ENCODE measurements at places on chromosomes 6 and 20. TPM values are rescaled to one million over a fixed set of nuclear protein-coding genes. Genes with fewer than 3 reads are reported as not detected.
A peak's percentile ranks its signal among the peaks of the same experiment; 100 is the strongest.

DAAM2 gene
- 2.1 TPM for total RNA-seq

OOEP gene
- not detected for total RNA-seq

OVOL2 gene
- total RNA-seq, result 0.62 TPM

THBD gene
- 0.06 TPM for total RNA-seq

- peak; percentile 88 for DNase-seq
- no peak overlapping the region for H3K27ac ChIP-seq
- no peak overlapping the region for H3K4me3 ChIP-seq
- no peaks in the 10 kb centered on the region for H3K36me3 ChIP-seq
These were observed 15.2 kb upstream of the ZNF335 start for GRCh38 chr20:45987108-45987780.

DNA sequence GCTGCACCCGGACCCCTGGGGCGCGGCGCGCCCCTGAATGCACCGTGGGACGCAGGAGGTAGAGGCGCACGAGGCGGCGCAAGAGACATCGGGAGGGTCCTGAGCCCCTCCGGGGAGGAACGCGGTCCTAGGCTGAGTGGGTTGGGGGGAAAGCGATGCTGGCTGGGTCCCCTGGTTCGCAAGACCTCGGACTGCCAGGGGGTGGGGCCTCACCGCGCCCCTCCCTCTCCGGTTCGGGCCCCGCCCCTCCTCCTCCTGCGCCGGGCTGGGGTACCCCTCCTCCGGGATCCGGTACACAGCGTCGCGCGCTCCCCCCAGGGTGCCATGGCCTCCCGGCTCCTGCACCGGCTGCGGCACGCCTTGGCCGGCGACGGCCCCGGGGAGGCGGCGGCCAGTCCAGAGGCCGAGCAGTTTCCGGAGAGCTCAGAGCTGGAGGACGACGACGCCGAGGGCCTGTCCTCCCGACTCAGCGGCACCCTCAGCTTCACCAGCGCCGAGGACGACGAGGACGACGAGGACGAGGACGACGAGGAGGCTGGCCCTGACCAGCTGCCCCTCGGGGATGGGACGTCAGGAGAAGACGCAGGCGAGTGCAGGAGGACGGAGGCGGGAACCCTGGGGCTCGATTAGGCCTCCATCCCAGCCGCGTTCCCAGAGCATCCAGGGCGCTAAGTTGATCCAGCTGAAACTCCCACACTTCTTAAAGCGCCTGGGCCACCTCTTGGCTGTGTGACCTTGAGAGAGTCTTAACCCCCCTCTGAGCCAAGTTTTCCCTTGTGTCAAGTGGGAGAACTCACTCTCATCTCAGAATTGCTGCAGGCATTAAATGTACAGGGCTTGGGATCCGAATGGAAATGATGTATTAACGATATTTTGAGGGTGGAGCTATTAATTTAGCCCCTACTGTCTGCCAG lies 541 bp downstream of the SNX21 start:
- DNase-seq, result peak; percentile 85
- H3K36me3 ChIP-seq, result no peaks in the 10 kb centered on the region
- peaks cover 13% of the 10 kb centered on the region for H3K4me1 ChIP-seq
- no peaks in the 10 kb centered on the region for H3K27me3 ChIP-seq
- no peak overlapping the region for H3K27ac ChIP-seq

- no peak overlapping the region for H3K27ac ChIP-seq
- no peaks in the 10 kb centered on the region for H3K36me3 ChIP-seq
- no peaks in the 10 kb centered on the region for H3K4me1 ChIP-seq
- DNase-seq, result no peak
- H3K27me3 ChIP-seq, result no peaks in the 10 kb centered on the region
These were observed 39.8 kb downstream of the PRDM1 start for GRCh38 chr6:106125925-106126435.

DNA sequence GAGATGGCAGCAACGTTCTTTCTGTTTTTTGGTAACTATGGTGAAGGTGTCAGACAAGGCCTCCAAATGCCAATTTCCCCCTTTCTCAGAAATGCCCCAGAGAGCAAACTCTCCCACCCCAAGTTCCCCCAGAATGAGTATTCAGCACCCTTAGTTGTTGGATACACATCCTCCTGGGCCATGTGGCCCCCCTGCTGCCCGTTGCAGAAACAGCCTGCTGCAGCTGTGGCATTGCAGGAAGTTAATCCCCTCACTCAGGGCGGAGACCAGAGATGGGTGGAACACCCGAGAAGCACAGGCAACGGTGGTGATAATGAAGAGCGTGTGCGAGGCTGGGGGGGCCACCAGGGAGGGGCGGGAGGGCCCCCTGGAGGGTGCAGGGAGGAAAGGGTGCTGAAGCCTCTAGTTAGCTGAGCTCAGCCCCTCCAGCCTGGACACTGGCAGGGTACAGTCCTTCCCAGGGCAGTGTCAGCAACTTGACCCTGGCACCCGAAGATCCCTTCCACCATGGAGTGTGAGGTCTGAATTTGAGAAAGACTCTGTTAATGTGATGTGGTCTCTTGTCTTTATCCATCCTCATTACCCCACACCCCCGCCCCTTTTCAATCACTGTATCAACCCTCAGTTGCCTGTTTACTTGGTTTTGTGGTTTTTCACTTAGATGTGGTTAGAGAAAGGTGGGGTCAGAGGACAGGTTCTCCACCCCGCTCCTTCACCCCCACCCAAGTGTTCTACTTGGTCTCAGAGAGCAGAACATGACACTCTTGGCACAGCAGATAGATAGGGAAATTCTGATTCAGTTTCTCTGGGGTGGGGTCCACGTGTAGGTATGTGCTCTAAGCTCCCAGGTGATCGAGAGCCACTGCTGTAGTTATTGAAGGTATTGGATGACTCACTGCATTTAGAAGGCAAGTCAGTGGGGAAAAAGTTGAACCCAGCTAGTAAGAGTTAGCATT lies 208.8 kb upstream of the SUPT3H start:
- peak; percentile 11 for DNase-seq
- no peaks in the 10 kb centered on the region for H3K27me3 ChIP-seq
- H3K27ac ChIP-seq, result no peak overlapping the region
- H3K4me3 ChIP-seq, result no peak overlapping the region

- H3K27ac ChIP-seq, result no peak overlapping the region
- H3K27me3 ChIP-seq, result no peaks in the 10 kb centered on the region
- no peak overlapping the region for H3K4me3 ChIP-seq
- H3K4me1 ChIP-seq, result peaks cover 14% of the 10 kb centered on the region
- DNase-seq, result no peak
These were observed 7.3 kb upstream of the ADA start for GRCh38 chr20:44658810-44659209.
